ENCODE measurements at places on chromosomes 2 and 18. TPM values are rescaled to one million over a fixed set of nuclear protein-coding genes. Genes with fewer than 3 reads are reported as not detected.

Gene UGT1A8
- total RNA-seq = under 0.01 TPM

Gene TTC21B
- 6.9 TPM for total RNA-seq

DNA sequence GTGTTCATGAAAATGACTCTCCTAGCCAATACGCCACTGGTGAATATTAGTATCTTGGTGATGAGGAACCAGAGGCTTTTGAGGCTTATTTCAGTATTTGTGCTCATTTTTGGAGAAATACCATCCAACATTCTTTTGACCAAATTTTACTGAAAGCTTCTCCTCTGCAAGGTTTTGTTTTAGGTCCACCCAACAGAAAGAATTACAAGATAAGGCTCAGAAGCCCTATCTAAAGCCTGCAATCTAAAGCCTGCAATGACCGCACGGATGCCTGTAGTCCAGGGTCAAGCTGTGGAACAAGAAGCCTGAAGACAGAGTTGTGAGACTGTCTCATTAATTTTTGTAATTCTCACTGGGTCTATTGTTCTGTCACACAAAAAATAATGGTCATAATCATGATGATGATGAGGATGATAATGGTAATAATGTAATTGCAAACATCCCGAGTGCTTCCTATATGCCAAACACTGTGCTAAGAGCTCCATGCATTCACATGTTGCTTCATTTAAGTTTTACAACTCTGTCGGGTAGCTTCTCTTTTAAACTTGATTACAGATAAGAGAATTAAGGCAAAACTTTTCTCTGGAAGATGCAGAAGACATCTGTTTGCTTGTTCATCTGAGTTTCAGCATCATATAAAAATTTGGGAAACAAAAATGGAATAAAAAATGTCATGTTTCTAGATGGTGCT lies 33.2 kb upstream of the NCOA1 start:
- DNase-seq = no peak

GRCh38 chr18:2794159-2794558 lies 52.6 kb upstream of the EMILIN2 start:
- no peak for DNase-seq

DNA sequence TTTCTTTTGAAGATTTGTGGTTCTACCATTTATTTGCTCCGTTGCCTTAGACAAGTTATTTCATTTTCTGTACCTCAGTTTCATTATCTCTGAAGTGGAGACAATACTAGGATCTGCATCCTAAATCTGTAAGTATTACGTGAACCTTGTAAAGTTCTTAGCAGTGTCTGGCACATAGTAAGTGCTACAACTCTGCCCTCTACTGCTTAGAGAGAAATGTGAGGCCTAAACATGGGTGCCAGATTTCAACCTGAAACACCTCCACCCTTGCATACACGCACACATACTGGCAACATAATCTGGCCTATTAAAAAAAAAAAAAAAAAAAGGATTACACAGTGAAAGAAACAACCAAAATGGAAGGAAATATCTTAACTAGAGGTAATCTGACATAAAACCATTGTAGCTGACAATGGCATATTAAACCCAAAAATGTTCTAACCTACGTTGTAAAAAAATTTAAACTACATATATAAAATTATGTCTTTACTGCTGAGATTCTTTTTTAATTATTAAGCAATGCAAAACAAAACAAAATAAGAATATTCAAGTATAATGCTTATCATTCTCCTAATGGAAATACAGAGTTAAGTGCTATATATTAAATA lies 132.6 kb downstream of the MAP2 start:
- DNase-seq = peak; percentile 63

GRCh38 chr2:172072303-172072702 lies 13.0 kb upstream of the DLX1 start:
- no peak for DNase-seq

DNA sequence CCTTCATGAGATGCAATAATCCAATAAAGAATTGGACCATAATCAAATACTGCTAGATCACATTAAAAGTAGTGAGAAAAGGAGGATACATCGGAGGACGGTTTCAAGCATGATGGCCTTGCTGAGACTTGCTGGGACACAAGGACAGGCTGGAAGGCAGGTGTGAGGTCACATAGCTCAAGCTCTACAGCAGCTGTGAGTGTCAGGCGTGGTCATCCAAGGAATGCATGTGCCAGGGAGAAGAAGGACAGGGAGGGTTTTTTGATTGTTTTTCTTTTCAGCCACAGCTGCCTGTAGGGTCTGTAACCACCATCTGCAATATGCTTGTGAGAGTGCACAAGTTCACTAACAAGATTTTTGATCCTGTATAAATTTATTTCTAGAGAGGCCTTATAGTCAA lies 57.6 kb downstream of the BMP10 start:
- DNase-seq = no peak

DNA sequence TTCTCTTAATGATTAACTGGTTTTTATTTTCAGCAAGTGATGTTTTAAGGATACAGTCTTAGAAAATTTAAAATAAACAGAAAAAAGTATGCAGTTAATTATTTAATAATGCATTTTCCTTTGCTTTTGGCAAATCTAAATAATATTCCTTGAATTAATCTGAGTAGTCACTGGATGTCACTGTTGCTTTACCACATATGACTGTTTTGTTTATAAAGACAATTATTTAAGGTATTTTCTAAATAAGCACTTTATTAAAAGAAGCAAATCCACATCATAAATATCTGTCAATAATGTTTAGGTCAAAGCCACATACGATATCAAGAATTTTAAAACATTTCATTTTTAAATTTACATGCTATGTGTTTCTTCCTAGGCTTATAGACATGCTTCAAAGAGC lies 40.6 kb upstream of the TFPI start:
- DNase-seq = no peak
